Stimulated activated CD8-positive, alpha-beta memory T cell treated with anti-CD3 and anti-CD28 coated beads, Interleukin-15, amount 100 ng/mL, for 1 hour (primary cell): ENCODE measurements at places on chromosomes 1 and 21.

GRCh38 chr1:65606426-65606825 lies 186.0 kb downstream of the LEPR start:
- DNase-seq = no peak

GRCh38 chr1:209885403-209886218 lies 52.4 kb upstream of the SYT14 start:
- DNase-seq = no peak

- DNase-seq = no peak
These were observed 34.8 kb upstream of the ADARB1 start for GRCh38 chr21:45039317-45040156.

DNA sequence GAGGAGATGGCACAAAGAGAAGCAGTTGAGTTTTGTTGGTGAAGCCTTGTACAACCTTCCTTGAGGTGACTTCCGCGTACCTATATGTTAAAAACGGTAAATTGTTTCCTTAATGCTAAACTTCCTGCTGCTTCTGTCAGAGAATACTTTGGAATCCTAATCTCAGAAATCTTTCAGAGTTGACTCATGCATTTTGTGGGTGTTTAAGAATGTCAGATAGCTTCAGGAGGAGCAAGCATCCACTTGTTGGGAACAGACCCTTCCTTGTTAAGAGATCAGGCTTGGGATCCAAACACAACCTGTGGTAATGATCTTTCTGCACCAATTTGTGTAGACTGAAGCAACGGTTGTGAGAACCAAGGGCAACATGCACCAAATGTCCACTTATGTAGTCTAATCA lies 29.5 kb downstream of the AK4 start:
- DNase-seq = no peak

GRCh38 chr1:205519541-205520131 lies 15.2 kb downstream of the CDK18 start:
- DNase-seq = no peak
